ENCODE measurements at places on chromosomes 4 and X. TPM values are rescaled to one million over a fixed set of nuclear protein-coding genes. Genes with fewer than 3 reads are reported as not detected.
A peak's percentile ranks its signal among the peaks of the same experiment; 100 is the strongest.

DNA sequence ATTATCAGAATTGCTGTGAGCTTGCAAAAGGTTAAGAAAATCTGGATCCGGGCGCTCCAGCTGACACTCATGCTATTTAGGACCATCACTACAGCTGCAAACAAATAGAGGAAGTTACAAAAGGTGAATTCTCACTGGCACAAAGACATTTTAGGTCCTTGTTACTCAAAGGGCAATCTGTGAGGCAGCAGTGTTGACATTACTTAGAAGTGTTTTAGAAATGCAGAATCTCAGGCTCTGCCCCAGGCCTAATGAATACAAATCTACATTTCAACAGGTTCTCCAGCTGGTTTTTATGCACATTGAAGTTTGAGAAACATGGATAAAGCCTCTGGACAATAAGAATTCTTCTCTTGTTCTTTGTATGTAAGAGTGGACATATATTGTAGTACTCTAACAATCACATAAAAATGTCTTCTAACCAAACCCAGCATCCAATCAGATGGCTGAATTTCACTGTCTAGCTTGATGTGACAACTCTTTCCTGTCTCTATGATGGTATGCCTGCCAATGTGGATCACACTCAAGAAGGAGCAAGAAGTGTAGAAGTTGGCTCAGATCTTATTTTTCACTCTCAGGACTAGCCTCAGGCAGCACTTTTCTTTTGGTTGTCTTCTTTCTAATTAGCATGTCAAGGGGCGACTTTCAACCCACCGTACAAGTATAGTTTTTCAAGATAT lies 18.8 kb downstream of the SLC7A11 start:
- H3K27me3 ChIP-seq, result no peaks in the 10 kb centered on the region
- DNase-seq, result no peak
- no peak overlapping the region for H3K4me3 ChIP-seq

DNA sequence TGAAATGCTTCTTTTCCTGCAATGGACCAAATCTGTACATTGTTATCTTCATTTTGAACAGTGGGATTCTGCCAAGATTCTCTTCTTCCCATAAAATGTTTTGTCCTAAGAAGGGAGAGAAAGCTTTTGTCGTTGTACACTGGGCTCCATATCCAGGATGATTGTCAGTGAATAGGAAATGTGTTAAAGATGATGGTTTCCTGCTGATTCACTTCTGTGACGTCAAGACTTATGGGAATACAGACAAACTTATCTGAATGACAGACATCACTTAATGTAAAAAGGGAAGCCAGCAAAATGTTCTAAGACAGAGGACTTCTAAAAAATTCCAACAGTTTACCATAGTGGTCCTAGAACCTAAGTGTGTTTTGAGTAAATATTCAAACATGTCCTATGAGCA lies 53.7 kb upstream of the HPF1 start:
- no peaks in the 10 kb centered on the region for H3K36me3 ChIP-seq
- no peaks in the 10 kb centered on the region for H3K27me3 ChIP-seq
- DNase-seq, result no peak
- H3K27ac ChIP-seq, result no peak overlapping the region
- H3K4me3 ChIP-seq, result no peak overlapping the region
- H3K4me1 ChIP-seq, result no peaks in the 10 kb centered on the region

DNA sequence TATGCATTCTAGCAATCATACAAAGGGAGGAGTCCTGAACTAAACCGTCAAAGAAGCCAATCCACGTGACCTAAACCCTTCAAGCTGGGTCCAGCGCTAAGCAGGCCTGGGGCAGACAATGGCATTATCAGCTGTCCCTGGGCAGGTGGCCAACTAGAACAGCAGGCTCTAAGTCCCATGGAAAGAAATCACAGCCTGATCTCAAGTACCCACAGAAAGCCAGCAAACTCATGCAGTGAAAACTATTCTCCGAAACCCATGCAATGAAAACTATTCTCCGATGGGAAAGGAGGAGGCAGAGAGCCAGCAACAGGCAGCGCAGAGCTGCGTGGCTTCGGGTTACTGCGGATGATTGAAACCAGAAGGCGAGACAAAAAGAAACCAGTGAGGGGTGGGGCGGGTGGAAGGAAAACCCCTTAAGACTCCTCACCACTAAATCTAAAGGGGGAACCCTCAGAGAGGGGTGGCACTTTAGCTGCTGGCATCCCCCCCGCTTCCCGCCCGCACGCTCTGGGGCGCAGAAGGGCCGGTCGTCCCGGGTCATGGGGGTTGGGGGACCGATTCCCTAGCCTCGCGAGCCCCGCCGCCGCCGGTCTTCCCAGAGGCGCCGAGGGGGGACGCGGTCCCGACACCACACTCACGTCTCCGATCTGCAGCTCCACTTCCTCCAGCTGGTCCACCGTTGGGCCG lies 567 bp downstream of the C4orf46 start:
- no peaks in the 10 kb centered on the region for H3K27me3 ChIP-seq
- DNase-seq, result peak; percentile 77
- H3K27ac ChIP-seq, result peak overlapping the region; percentile 91
- peaks cover 15% of the 10 kb centered on the region for H3K4me1 ChIP-seq

DNA sequence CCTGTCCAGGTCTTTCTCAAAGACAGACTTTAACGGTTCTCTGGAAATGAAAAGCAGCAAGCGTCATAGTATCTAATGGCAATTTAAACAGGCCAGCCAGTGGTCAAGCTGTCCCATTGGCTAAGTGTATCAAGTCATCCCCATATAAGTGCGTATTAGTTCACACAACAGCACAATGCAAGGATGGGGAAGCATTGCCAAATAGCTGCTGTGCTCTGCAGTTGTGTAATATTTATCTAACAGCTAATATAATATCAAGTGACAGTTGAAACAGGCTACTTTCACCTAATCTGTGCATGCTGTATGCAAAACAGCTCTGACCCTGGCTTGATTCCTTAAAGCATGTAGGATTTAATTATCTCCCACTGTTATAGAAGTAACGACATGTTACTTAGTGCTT lies 134.8 kb upstream of the PPARGC1A start:
- no peaks in the 10 kb centered on the region for H3K27me3 ChIP-seq
- DNase-seq, result no peak
- no peak overlapping the region for H3K27ac ChIP-seq
- H3K36me3 ChIP-seq, result no peaks in the 10 kb centered on the region
- H3K4me3 ChIP-seq, result no peak overlapping the region
- H3K4me1 ChIP-seq, result no peaks in the 10 kb centered on the region

DNA sequence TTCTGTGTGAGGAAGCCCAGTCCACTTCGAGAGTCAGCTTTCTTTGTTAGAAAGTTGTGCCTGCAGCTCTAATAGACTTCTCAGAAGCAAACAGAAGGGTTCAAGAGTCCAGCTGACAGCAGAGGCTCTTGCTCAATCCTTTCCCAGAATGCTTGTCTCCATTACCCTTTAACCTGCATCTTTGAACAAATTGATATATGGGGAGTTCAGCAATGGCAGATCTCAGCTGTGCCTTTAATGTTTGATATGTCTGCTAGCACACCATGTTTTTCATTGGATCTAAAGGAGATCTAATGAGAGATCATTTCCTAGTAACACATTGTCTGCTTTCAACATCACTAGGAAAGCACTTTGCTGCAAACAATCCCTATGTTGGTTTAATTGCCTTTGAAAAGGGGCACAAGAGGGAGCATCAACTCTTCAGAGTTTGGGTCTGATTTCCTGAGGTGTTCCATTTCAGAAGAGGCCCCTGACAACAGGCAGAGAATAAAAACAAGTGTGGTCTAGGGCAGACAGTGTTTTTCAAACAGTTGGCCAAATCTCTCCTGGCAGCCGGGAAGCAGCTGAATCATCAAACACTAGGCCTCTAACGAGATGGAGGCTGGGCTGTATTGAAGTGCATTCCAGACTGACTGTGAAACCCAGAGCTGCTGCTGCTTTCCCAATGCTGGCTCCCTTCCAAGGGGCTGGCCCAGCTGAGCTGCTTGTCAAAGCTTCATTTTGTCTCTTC lies 55.5 kb downstream of the LUZP4 start:
- H3K27ac ChIP-seq, result no peak overlapping the region
- no peaks in the 10 kb centered on the region for H3K27me3 ChIP-seq
- no peaks in the 10 kb centered on the region for H3K4me1 ChIP-seq
- no peak for DNase-seq
- H3K4me3 ChIP-seq, result no peak overlapping the region

GRCh38 chr4:134327274-134328122 lies 125.9 kb upstream of the PABPC4L start:
- no peaks in the 10 kb centered on the region for H3K4me1 ChIP-seq
- no peaks in the 10 kb centered on the region for H3K36me3 ChIP-seq
- no peak overlapping the region for H3K4me3 ChIP-seq
- H3K27ac ChIP-seq, result no peak overlapping the region
- no peaks in the 10 kb centered on the region for H3K27me3 ChIP-seq

The GYG2 gene
- not detected for polyA plus RNA-seq

The SPACA5 gene
- not detected for polyA plus RNA-seq

The LONRF3 gene
- polyA plus RNA-seq, result 2.5 TPM

The GPRIN3 gene
- 16.5 TPM for polyA plus RNA-seq
